D341Med (cell line): ENCODE measurements at places on chromosomes 5 and 9.

DNA sequence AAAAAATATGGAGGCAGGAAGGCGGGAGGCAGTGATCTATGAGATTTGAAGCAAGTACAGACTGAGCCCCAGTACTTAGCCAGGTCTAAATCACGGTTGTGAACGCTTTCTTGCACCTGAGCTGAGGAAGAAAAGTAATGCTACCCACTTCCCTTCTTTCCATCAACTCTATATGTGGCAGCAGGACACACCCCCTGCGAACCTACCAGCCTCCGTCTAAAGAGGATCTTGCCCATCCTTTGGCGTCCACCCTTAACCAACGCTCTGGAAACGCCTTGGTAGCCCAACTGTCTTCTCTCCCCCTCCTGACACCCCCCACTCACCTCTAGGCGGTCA lies 545 bp downstream of the HMGCS1 start:
- no peak for DNase-seq

DNA sequence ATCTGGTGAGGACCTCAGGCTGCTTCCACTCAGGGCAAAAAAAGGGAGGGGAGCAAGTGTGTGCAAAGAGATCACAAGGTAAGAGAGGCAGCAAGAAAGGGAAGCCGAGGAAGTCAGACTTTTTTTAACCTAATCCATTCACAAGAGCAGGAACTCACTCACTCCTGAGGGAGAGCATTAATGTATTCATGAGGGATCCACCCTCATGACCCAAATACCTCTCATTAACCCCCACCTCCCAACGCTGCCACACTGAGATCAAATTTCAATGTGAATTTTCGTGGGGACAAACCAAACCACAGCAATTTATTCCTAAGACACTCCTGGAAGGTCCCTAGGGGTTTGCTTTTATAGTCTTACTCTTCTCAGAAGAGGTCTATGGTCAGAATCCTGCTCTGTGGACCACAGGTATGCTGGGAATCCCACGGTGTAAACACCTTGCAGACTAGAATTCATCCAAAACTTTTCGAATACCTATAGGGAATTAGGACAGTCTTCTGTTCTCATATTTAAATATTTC lies 108.7 kb downstream of the HSD17B3 start:
- no peak for DNase-seq

DNA sequence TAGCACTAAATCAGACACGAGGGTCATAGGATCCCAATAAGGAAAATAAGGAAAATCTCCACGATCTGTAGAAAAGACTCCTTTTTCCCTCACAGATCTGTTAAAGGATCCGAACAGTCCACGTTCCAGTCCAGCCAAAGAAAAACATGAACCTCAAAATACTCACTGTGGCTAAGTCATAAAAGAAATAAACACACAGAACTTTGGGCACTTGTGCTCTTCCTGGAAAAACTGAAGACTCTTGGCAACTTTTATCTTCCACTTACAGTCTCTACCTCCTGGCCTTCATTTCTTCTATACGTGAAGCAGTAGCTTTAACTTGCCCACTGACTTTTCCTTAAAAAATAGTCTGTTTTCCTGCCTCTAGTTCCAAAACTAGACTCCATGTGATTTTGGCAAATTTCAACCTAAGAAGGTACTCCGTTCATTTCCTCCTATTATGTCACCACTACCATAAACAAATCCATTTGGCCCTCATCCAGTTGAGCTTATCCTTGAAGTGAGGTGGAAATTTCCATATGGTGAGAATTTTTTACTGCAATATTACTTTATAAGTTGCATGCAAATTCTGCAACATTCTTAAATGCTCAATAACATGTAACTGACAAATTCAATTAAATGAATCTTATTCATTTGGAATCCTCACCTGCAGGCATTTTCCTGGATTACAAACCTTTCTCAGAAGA lies 5.3 kb upstream of the LHFPL2 start:
- no peak for DNase-seq

- DNase-seq, result no peak
These were observed 95.5 kb downstream of the F2RL2 start for GRCh38 chr5:76527685-76528161.

- DNase-seq, result no peak
These were observed 70.7 kb upstream of the RNF38 start for GRCh38 chr9:36470643-36471290.
